ENCODE measurements at places on chromosomes 1 and 21. TPM values are rescaled to one million over a fixed set of nuclear protein-coding genes. Genes with fewer than 3 reads are reported as not detected.

The ATAD3C gene
- total RNA-seq = 1.0 TPM

DNA sequence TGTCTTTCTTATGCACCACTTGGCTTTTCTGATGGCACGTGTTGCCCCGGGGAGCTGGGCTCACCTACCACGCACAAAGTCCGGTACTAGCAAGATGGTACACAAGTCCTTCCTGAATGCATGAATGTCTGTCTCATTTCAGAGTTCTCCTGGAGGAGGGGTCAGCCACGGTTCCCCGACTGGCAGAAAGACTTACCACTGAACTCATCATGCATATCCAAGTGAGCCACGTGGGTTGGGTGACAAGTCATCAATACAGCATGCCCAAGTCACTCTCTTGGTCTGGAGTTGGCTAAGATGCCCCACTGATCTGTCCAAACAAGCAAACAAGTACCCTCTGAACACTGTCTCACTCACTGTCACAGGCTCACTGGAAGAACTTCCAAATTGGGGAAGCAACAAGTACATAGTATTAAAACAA lies 28.6 kb upstream of the MX1 start:
- no peak for DNase-seq

The SLC26A9 gene
- not detected for total RNA-seq

The OR6K3 gene
- total RNA-seq = not detected

DNA sequence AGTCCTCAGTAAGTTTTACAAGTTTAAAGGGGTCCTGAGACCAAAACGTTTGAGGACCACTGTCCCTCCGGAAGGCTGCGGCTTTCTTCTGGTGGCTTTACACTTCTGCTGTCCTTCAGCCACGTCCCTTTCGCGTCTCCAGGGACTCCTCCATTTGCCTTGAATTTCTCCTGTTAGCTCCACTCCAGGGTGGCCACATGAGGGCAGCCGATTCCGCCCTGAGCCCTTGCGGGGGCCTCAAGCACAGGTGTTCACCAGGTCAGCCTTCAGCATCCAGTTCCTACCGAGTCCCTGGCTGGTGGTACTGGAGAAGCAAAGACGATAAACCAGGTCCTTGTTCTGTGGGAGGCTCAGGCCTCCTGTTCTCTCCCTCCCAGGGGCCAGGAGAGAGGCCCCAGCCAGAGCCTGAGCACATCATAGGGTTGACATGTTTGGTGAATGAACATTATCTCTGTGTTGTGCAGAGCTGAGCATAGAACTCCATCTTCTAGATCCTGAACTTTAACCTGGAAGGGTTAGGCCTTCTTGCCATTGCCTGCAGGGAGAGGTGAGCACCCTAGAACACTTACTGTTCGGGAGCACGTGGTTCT lies 27.4 kb upstream of the COQ8A start:
- peak; percentile 57 for DNase-seq
